Pulmonary artery endothelial cell (primary cell): ENCODE measurements at places on chromosomes 3 and 15. TPM values are rescaled to one million over a fixed set of nuclear protein-coding genes. Genes with fewer than 3 reads are reported as not detected.

DNA sequence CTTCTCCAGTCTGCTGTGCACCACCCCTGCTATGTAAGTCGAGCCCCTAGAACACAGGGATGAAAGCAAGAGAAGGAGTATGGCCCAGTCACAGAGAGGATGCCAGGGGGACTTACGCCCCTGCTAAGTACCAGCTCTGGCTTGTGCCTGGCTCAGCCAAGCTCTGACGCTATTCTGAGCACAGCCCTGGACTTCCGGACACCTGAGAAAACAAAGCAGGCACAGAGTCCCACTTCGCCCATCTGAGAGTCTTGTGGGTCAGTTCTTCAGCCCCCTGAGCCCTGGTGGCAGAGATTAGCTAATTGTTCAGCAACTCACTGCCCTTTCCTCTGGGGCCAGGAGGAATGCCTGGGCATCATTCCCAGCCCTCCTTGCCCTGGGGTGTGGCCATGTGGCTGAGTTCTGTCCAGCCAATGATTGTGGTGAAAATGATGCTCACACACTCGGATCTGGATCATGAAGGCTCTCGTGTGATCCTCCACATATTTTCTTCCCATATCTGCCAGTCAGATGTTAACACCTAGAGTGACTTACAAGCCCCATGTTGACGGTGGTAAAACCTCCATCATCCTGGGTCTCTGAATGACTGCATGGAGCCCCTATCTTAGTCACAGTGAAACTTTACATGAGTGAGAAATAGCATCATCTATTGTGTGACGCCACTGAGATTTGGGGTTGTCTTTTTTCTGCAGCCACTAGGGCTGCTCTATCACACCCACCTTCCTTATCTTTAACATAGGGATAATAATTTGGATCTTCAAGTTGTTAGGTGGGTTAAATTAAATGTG is 105.7 kb downstream of the TPRA1 start:
- no peak for DNase-seq

- no peak for DNase-seq
Measured at GRCh38 chr15:23384371-23384770, 29.8 kb downstream of the GOLGA8S start.

DNA sequence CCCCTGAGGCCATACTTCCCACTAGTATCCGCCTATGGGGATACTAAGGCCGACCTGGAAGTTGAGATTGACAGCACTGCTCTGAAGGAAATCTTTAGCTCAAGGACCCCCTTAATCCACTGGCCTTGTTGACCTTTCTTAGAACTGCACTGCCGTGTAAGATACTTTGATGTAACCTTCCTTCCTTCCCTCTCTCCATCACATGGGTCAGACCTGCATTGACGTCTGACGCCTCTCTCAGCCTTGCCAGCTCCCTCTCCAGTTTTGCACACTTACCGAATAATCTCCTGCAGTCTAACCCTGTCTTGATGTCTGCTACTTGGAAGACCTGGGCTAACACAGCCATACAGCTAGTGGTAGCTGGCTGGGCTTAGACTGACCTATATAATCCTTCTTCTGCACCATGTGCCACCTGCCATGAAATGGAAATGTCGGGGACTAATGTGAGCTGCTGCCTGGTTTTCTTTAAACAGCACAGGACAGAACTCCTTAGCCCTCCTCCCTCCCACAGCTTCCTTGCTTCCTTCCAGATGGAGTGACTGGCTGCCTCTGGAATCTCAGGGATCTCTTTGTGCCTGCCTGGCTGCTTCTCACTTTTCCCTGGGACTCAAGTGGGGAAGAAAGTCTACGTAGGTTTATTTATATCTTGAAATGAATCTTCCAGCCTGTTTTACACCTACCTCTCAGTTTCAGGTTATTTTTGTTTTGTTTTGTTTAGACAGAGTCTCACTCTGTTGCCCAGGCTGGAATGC is 39.2 kb upstream of the HERC1 start:
- DNase-seq, result no peak

GRCh38 chr3:160040181-160040580 is 51.5 kb downstream of the IL12A start:
- no peak for DNase-seq

- no peak for DNase-seq
Measured at GRCh38 chr15:101514318-101514717, 24.8 kb upstream of the PCSK6 start.

- no peak for DNase-seq
Measured at GRCh38 chr3:50512131-50512530, 8.7 kb upstream of the CACNA2D2 start.

DNA sequence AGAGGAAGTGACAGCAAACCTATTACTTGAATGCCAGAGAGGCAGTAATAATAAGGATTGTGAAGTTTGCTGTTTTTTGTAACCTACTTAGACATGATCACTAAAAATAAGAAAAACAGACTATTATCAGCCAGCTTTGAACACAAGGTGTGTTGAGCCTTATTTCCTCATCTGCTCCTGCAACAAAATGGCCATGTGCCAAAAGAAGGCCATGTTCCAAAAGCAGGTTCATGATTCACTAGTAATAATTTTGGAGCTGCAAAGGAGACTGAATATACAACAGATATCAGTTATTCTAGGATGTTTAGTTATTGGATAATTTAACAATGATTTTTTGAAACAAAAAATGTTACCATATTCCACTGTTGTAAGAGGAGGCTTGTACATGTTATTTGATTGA is 578.7 kb downstream of the SQOR start:
- DNase-seq, result no peak

- DNase-seq, result no peak
Measured at GRCh38 chr3:194250098-194251002, 100.8 kb downstream of the CPN2 start.

The ZNF639 gene
- total RNA-seq, result 47.3 and 50.6 TPM in 2 replicates

The FGD5 gene
- total RNA-seq, result 79.7 and 84.3 TPM in 2 replicates

The SLC24A5 gene
- not detected in 2 replicates for total RNA-seq

The PRKCD gene
- total RNA-seq, result 3.8 and 3.9 TPM in 2 replicates

The EIF4A2 gene
- total RNA-seq, result 470 and 740 TPM in 2 replicates

The PCYT1A gene
- 82.4 and 89.4 TPM in 2 replicates for total RNA-seq
